ENCODE measurements at places on chromosomes 2 and 18.
A peak's percentile ranks its signal among the peaks of the same experiment; 100 is the strongest.

DNA sequence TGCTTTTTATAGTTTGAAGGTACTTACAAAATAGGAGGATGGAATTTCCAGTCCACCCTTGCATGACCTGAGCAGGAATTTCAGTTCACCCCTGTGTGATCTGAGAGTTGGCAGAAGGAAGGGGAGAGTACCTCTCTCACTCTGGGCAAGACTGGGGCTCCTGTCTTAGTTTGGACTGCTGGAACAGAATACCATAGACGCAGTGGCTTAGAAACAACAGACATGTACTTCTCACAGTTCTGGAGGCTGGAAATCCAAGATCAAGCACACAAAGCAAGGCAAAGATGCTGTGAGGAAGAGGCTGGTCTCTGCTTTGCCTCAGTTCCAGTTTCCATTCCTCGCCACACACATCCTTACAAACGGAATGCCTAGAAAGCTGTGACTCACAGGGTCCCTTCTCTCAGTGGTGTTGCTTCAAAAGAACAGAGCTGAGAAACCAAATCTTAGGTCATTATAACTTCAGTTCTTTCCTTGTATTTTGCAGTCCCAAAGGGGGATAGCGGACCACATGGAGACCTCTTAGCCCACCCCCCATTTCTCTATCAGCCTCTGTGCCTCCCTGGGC is 108.8 kb upstream of the HAAO start:
- peaks cover 34% of the 10 kb centered on the region for H3K4me1 ChIP-seq
- no peak overlapping the region for H3K4me3 ChIP-seq
- H3K27me3 ChIP-seq: no peaks in the 10 kb centered on the region

DNA sequence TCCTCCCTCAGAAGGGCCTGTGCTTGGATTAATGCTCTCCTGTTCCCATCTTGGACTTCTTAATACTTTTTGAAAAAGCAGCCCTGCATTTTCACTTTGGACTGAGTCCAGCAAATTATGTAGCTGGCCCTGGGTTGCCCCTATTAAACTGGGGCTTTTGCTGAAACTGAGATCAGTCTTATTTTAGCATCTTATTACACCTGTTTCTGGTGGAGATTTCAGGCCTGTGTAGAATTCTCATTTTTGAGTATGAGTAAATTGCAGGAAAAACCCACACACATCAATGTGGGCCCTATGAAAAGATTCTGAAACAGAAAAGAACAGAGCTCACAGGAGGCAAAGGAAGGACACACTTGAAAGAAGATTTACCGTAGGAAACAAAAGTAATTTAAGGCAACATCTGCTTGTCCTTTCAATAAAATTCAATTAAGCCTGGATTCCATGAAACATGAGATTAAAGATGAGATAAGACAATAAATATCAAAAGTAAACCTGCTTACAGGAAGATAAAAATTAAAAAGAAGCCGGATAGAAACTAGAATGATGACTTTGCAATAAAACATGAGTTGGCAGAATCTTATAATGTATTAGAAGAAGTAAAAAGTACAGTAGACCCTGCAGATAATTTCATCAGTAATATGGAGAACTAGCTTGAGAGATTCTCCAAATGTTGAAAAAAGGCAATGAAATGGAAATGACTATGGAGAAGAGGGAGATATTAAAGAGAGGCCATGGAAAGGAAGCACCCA is 90.7 kb upstream of the GCFC2 start:
- H3K27me3 ChIP-seq: no peaks in the 10 kb centered on the region
- DNase-seq: no peak
- no peaks in the 10 kb centered on the region for H3K36me3 ChIP-seq
- no peak overlapping the region for H3K4me3 ChIP-seq
- no peak overlapping the region for H3K27ac ChIP-seq

DNA sequence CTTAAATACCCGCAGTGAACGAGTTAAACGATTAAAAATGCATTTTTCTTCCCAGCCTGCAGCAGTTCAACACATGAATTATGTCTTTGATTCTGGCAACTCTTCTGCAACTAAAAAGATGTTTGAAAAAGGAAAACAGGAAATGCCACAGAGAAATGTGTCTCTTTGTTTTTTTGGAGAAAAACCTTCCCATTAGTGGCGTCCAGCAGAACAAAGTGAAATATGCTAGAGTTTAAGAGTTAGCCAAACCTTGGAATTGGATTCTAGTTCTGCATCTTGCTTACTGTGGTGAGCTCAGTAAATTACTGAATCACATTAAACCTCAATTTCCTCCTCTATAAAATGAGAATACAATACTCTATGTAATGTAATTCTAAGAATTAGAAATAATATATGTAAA is 900.2 kb upstream of the ACVR2A start:
- no peak overlapping the region for H3K27ac ChIP-seq
- H3K4me1 ChIP-seq: peaks cover 9% of the 10 kb centered on the region
- no peak for DNase-seq

GRCh38 chr2:78606895-78607294 is 418.6 kb upstream of the REG3G start:
- H3K27ac ChIP-seq: no peak overlapping the region
- H3K4me3 ChIP-seq: no peak overlapping the region
- H3K36me3 ChIP-seq: no peaks in the 10 kb centered on the region
- H3K27me3 ChIP-seq: no peaks in the 10 kb centered on the region

DNA sequence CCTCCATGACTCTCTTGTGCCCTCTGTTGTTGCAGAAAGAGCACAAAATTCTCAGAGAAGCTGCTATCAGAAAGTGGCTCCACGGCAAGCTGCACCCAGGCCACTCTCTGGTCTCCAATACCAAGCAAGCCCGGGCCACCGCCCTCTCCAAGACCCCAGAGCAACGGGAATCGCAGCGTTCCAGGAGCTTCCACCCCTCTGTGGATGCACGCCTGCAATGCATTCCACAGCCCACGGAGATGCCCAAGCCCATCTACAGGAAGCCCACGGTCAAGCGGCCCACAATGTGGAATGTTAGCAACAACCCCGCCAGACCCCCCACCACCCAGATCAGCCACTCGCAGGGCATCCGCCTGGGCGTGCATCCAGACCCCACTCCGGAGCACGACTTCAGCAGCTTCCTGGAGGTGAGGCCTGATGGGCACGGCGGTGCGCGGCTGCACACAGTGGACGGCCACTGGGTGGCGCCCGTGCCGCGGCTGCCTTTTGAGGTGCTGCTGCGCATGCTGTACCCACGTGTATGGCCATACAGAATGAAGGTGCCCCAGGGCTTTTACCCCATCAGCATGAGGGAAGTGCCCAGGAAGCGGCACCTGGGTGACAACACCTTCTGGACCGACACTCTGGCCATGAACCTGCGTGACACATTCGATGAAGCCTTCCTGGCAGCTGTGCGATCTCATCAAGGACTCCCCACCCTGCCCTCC is 6.3 kb downstream of the ANKRD53 start:
- H3K4me1 ChIP-seq: no peaks in the 10 kb centered on the region
- H3K36me3 ChIP-seq: peaks cover 18% of the 10 kb centered on the region
- no peak for DNase-seq
- no peaks in the 10 kb centered on the region for H3K27me3 ChIP-seq

GRCh38 chr2:241224018-241224850 is 35.8 kb downstream of the ANO7 start:
- peaks cover 17% of the 10 kb centered on the region for H3K4me1 ChIP-seq
- peaks cover 18% of the 10 kb centered on the region for H3K36me3 ChIP-seq
- peak overlapping the region; percentile 69 for H3K27ac ChIP-seq
- no peaks in the 10 kb centered on the region for H3K27me3 ChIP-seq
- DNase-seq: no peak
- no peak overlapping the region for H3K4me3 ChIP-seq

DNA sequence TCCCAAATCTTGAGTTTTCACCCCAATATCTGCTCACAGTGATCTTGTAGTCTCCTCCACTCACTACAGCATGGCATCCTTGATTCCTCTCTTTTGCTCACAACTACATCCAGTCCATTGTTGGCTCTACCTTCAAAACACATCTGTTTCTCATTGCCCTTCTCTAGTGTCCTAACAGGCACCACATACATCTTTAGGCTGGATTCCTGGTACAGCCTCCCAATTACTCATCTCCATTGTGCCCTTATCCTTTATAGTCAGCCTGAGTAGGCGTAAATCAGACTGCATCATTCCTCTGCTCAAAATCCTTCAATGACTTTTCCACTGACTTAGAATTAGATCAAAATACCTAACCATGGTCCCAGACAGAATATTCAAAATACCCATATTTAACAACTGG is 10.7 kb upstream of the TAF1B start:
- no peak overlapping the region for H3K4me3 ChIP-seq
- H3K4me1 ChIP-seq: peaks cover 41% of the 10 kb centered on the region
- DNase-seq: no peak
- no peaks in the 10 kb centered on the region for H3K36me3 ChIP-seq
- no peak overlapping the region for H3K27ac ChIP-seq

- H3K4me1 ChIP-seq: peaks cover 30% of the 10 kb centered on the region
- no peaks in the 10 kb centered on the region for H3K27me3 ChIP-seq
- no peak overlapping the region for H3K4me3 ChIP-seq
- H3K36me3 ChIP-seq: peaks cover 5% of the 10 kb centered on the region
- peak overlapping the region; percentile 57 for H3K27ac ChIP-seq
Observed at GRCh38 chr2:200966770-200967169, 3.3 kb upstream of the ORC2 start.

DNA sequence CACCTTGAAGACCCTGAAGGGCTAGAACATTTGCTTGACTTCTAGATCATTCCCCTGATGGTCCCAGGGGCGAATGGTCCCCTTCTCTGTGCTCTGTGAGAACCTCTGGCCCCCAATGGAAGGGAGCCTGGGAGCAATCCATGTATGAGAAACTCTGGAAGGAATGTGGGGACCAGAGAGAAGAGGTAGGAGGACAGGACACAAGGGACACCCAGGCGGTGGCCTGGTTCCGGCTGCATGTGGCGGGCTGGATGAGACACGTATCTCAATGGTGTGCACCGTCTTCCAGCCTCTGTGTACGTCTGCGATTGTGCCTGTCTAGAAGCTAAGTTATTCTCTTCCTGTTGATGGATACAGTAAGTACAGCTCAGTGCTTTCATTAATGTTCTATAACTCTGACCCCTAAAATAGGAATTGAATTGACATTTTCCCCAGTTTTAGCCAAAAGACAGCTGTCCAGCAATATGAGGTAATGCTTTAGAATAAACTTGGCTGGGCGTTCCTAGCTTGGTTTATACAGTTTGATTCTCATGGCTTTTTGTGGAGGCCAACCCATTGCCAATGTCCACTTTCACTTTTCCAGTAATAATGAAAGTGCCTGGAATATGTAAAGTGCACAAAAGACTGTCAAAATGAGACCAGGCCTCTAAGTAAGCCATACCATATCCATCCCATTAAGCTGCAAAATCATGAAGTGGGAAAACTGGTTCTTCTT is 30.1 kb upstream of the COPS8 start:
- peaks cover 57% of the 10 kb centered on the region for H3K4me1 ChIP-seq
- H3K27me3 ChIP-seq: no peaks in the 10 kb centered on the region

DNA sequence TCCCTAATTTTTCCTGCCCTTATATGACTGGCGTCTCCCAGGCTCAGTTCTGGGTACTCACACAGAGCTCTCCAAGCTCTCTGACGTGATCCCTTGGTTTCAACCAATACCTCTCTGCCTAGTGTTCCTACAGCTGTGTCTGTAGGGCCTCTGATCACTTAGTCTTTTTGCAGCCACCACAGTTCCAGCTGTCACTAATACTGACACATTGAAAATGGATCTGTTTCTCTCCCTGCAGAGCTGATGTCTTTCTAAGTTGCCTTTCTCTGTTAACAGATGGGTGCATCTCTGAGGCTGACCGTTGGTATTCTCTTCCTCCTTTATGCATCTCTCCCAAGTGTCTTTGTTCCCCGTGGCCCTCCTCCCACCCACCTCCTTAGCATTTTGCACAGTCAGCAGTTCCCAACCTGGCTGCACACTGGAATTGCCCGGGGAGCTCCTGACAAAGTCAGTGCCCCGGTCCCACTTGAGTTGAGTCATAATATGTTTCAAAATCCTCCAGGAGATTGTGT is 62.5 kb downstream of the CERS6 start:
- peak overlapping the region; percentile 57 for H3K27ac ChIP-seq
- H3K4me3 ChIP-seq: no peak overlapping the region
- no peaks in the 10 kb centered on the region for H3K36me3 ChIP-seq
- H3K27me3 ChIP-seq: no peaks in the 10 kb centered on the region
- H3K4me1 ChIP-seq: peaks cover 73% of the 10 kb centered on the region

DNA sequence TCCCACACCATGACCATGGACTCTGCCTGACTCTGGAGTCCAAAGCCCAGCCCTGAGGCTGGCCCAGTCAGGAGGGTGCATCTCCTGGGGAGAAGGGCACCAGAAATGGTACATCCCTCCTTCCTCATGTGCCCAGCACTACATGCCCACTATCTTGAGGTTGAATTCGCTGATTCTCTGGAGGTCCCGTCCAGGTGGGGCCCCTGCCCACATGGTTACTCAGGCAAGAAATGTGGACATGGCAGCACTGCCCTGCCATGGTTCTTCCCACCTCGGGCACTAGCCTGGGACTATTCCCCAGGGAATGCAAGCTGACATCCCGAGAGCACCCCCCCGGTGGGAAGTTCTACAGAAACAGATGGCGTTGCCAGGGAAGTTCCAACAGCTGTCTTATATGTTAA is 15.3 kb upstream of the HES6 start:
- DNase-seq: no peak
- no peaks in the 10 kb centered on the region for H3K27me3 ChIP-seq

DNA sequence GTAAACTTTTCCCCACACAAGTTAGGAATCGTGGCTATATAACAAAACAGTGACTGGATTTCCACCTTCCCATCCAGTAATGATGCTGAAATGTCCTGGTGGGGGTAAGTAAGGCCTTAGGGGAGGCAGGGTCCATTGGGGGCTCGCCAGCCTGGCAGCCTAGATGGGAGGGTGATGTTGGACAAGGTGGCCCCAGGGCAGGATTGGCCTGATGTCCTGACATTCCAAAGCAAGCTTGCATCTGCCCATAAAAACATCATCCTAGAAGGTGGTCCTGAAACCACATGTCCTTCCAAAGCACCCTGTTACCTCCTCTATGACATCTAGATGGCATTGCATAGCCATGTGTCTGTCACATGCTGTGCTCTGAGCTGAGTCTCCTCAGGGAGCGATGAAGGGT is 54.1 kb upstream of the RAB6C start:
- H3K4me1 ChIP-seq: peaks cover 18% of the 10 kb centered on the region
- no peak overlapping the region for H3K4me3 ChIP-seq
- peak; percentile 19 for DNase-seq

DNA sequence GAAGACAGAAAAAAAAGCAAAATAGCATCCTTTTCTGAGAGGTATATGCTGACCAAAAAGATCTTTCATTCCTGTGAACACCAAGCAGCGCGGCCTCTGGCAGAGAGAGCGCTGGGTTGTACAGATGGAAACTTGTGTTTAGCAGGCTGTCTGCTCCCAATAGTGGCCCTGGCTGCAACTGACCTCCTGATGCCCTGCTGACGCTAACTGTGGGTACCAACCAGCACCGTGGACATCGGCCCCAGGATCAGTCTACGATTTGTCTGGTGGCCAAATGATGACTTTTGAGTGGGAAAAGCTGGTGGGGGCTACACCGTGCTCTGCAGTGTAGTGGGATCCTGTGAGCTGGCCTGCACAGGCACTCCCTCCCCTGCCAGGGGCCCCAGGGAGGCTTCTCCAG is 15.7 kb downstream of the COA5 start:
- H3K4me1 ChIP-seq: no peaks in the 10 kb centered on the region
- no peaks in the 10 kb centered on the region for H3K27me3 ChIP-seq
- no peak for DNase-seq
- H3K27ac ChIP-seq: no peak overlapping the region

Data from mesothelial cell of epicardium (in vitro differentiated cells).